HFF-Myc (cell line): ENCODE measurements at places on chromosomes 5 and 9.

DNA sequence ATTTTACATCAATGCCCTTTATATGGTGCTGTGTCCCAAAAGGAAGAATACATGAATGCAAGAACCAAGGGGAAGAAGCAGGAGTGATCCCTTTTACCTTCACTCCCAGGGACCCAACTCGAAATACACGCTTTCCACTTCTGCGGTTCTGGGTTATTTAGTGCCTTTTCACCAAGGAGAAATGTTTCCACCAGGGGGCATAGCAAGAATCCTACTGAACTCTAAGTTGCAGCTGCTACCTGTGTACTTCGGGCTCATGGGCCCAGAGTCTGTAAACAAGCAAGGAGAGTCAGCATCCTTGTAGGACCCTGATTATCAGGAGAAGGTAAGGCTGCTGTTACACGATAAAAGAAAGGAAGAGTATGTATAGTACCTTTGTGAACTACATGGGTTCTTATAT lies 45.7 kb downstream of the DPYSL3 start:
- DNase-seq, result no peak

DNA sequence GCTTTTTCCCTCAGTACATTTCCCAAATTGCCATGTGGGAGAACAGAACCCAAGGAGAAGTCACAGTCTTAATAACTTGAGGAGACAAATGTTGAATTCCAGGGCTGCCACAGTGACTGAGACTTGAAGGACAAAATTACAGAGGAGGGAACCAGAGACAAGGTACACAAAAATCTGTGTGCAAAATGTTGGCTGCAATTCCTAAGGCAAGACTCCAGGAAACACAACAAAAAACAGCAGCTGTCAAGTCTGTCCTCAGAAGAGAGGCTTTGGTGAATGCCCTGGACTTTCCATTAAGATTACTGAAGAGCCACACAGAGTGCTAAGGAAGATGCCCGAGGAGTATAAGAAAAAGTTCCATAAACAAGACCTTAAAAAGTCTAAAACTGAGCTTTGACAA lies 21.1 kb downstream of the AP3B1 start:
- no peak for DNase-seq

GRCh38 chr9:129267141-129267540 lies 89.1 kb upstream of the IER5L start:
- no peak for DNase-seq

DNA sequence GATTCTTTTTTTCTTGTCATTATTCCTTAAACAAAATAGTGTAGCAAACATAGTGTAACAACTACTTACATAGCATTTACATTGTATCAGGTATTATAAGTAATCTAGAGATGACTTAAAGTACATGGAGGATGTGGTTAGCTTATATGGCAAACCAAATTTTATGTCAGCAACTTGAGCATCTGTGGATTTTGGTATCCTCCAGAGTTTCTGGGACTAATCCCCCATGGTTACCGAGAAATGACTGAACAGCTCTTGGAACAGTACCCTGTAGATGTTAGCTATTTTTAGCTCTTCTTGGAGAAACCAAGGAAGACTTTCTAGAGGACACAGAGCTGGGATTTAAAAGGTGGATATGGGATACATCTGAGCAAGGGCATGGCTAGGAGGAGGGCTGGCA lies 157.6 kb upstream of the KLF4 start:
- DNase-seq, result no peak

- no peak for DNase-seq
Measured at GRCh38 chr5:77935506-77936364, 159.6 kb upstream of the TBCA start.

DNA sequence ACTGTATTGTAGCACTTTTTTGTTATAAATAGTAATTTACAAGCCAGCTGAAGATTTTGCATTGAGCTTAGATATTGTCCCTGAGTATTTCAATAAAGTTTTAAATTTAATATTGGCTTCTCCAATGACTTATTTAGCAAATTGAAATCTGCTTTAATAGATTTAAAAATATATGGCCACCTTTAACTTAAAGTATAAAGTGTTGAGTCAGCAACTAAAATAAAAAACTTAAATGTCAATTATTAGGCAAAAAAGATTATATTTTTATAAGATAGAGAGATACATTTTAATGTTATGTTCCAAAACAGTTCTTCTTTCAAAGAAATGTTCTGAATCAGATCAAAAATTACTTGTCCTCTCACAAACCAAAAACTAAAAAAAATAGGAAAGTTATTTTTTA lies 60.7 kb downstream of the OSMR start:
- DNase-seq, result no peak

DNA sequence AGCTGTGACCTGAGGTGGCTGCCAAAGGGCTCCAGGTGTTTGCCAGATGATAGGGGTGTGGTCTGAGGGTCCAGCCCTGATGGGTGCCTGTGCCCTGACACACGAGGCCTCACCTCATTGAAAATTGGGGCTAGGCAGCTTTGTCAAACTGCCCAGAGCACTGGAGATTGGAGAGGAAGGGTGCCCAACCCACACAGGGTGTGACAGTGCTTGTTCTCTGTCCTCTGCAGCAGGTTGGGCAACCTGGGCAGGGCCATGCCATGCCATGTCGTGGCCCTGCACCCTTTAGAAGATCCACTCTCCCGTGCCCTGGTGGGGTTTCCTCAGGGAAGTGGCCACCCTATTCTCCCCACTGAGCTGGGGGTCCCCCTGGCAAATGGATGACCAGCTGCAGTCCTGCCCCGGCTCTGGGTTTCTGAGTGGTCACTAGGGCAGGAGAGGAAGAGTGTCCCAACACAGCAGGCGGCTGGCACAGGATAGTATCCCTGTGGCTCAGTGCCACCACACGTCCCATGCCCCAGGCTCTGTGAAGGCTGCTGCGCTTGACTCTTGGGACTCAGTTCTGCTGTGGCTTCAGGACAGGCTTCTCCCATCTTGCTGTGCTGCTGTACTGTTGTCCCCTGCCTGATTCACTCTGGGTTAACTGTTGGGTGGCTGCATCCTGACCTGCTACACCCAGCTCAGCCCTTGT lies 100.8 kb upstream of the PITX1 start:
- DNase-seq, result no peak

- DNase-seq, result peak; percentile 84
Measured at GRCh38 chr5:41794471-41794870, 75.8 kb downstream of the OXCT1 start.

DNA sequence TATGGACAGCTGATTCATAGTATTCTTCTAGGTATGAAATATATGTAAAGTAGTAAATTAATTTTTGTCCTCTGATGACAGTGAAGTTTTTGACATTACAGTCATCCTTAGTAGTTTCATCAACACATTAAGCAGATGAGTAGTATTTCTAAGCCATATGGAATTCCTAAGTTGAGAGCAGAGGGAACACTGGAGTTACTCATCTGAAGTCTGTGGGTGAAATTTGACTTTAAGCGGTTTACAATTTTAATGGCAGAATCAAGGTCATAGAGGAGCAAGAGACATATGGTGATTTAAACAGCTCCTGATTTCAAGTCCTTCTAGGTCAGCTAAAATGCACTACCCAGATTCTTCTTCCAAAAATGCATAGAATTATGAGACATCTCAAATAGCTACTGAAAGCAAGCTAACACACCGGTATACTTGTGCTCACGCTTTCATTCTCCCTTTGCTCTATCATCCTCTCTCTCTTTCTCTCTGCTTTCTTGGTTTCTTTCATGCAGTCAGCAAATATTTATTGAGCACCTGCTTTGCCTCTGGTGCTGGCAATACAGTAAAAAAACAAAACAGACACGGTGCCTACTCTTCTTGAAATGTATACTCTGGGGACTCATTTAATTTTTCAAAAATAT lies 235.9 kb downstream of the FER start:
- no peak for DNase-seq

DNA sequence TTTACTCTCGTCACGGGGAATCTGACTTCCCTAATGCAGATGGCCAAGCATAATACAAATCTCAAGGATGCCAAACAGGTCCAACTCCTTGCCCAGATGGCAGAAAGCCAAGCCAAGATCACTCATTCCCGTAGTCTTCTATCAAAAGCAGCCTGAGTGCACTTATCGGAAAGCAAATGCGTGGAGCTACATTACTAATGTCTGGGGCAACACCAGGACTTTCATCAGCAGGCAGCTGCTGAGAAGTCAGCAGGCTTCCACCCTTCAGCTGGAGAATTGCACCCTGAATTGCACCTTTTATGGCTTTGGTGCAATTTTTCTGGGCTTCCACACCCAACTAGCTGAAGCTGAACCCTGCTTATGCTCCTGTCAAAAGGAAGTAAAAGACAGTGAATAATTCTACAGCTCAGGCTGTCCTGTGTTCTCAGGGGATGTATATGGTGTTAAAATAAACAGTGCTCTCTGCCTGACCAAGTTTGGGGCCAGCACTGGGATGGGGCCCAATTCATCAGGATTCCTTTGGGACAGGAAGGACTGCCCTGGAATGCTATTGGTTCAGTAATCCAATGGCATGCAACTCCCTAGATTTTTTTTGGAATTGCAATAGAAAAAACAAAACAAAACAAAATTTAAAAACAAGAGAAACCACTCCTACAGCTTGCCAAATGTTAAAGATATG lies 92.6 kb downstream of the DPYSL3 start:
- DNase-seq, result no peak

- no peak for DNase-seq
Measured at GRCh38 chr9:108784998-108785397, 70.8 kb downstream of the ACTL7B start.

DNA sequence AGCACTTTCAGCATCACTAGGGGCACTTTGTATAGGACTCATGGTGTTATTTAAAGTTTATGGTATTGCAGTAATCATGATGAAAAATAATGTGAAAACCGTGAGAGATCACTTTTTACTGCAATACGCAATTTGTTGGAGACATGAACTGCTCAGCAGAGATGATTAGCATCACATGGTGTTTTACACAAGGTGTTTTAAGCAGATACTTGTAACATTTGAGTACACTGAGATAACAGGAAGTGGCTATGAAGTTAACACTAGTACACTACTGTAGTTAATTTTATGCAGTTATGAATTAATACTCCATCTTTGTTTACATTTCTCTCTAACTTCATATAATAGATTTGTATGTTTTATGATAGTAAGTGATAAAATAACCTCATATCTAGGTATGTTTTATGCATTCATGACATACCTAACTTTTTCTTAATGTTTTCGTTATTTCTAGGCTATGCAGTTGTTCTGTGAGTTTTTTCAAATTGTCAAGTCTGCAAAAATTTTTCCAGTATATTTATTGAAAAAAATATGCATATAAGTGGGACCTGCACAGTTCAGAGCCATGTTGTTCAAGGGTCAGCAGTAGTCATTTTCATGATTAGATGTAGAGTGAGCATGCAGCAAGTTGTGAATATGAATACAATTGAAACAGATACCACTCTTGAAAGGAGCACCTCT lies 13.0 kb downstream of the SUB1 start:
- no peak for DNase-seq

DNA sequence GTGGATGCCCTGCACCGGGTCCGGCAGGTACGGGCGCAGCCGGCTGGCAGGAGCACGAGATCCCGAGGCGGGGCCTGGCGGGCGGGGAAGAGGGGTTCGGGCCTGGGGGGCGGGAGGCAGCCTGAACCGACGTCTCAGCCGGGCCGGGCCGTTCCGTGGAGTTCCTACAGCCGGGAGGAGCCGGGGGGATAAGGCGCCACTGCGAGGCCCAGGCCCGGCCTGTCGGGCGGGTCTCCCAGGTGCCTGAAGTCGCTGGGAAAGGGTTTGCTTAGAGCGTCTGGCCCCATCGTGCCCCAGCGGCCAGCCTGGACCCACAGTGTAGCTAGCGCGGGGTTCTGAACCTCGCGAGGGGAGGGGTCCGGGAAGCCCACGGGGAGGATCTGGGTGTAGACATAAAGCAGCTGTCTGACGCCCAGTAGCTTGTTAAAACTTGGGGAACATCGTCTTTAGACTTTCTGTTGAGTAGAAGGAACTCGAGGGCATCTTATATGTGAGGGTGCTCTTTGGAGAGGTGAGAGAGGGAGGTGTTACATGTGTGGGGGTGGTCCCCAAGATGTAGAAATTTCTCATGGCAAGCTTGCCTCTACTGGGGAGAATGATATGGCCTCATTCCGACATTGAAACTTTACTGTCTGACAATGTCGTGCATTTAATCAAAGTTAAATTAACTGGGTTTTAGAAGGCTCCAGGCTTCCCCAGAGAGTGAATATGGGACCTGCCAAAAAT lies 524 bp downstream of the FUBP3 start:
- DNase-seq, result no peak

DNA sequence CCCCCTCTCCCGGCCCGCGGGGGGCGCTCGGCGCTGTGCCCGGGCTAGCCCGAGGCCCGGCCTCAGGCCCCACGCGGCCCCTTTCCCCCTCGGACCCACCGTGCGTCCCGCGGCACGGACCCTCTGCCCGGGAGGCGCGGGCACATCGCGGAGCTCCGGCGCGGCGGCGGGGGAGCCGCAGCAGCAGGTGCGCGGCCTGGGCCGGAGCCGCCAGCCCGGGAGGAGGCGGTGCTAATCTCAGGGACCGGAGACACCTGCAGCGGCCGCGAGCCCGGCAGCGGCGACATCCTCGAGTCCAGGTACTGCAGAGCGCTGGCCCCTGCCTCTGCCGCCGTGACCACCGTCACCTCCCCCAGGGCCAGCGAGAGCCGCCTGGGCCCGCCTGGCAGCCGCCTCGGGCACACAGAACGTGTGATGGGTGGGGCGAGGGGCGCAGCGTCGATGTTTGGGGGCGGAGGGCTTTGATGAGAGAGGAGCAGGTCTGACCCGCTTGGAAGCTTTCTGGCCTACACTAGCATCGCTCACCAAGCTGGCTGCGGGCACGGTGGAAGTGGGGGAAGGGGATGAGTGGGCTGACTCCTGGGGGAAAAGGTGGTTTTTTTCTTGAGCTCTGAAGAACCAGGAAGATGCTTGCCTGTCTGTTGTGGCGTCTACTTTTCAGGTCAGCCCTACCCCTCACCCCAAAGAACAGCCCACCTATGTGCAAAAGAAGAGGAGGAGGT lies 524 bp downstream of the CYFIP2 start:
- no peak for DNase-seq

DNA sequence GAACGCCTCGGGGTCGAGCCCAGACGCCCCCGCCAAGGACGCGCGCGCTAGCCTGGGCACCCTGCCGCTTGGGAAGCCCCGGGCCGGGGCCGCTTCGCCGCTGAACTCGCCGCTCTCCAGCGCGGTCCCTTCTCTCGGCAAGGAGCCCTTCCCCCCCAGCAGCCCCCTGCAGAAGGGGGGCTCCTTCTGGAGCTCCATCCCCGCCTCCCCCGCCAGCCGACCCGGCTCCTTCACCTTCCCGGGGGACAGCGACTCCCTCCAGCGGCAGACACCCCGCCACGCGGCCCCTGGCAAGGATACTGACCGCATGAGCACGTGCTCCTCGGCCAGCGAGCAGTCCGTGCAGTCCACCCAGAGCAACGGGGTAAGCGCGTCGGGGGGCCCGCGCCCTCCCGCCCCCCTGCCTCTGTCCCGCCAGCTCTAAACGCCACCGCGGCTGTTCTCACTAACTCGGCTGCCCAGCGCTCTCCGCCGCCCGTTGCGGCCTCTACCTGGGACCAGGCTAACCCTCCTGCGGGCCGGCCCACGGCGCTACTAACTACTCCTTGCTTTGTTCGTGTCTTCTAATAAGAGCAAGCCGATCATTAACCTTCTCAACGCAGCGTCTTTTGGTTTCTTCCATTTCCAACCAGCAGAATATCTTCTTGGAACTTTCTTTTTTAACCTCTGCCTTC lies 93.6 kb upstream of the OTULINL start:
- no peak for DNase-seq

- no peak for DNase-seq
Measured at GRCh38 chr9:14525856-14526255, 167.4 kb downstream of the ZDHHC21 start.

- DNase-seq, result no peak
Measured at GRCh38 chr9:129840034-129840433, 4.8 kb downstream of the USP20 start.

- DNase-seq, result no peak
Measured at GRCh38 chr5:17309462-17309861, 92.0 kb downstream of the BASP1 start.

- no peak for DNase-seq
Measured at GRCh38 chr5:55176176-55176818, 3.3 kb upstream of the CDC20B start.
